ENCODE measurements at places on chromosomes 2 and 18.

DNA sequence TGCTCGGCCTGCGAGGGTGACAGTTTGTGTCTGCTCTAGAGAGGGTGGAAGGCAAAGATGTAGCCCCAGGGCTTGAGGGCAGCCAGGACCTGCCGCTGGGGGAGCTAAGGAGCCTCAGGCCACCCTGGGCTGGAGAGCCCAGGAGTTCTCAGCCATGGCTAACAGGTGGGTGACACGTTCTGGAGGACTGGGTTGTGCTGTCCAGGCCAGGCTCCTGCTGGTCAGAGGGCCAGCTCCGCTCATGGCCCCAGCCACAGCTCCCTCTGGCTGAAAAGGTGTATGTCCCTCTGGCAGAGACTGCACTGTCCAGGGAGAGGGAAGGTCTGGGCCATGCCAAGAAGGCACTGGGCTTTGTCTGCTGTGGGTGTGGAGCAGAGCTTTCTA lies 19.2 kb downstream of the TMEM185B start:
- no peak for DNase-seq

GRCh38 chr18:10041180-10041579 lies 127.4 kb downstream of the VAPA start:
- no peak for DNase-seq

DNA sequence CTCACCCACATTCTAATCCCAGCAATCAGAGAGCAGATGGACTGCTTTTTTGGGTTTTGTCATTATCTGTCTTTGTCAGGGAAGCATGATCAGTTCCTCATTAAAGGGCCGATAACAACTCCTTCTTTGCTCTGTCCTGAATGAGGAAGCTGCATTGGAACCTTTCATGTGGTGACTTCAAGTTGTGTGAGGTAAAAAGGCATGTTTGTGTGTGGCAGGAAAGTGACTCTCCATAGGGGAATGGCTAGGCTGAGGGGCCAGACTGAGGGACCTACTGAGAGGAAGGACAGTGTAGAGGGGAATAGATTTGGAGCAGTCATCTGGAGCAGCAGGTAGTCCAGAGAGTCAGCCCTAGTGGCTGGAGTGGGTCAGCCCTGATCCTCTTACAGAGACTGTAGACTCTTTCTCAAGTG lies 23.6 kb upstream of the LRRTM1 start:
- no peak for DNase-seq

GRCh38 chr18:28183418-28184078 lies 6.6 kb upstream of the CDH2 start:
- DNase-seq: no peak

- no peak for DNase-seq
Observed at GRCh38 chr2:51065276-51065675, 33.3 kb upstream of the NRXN1 start.

DNA sequence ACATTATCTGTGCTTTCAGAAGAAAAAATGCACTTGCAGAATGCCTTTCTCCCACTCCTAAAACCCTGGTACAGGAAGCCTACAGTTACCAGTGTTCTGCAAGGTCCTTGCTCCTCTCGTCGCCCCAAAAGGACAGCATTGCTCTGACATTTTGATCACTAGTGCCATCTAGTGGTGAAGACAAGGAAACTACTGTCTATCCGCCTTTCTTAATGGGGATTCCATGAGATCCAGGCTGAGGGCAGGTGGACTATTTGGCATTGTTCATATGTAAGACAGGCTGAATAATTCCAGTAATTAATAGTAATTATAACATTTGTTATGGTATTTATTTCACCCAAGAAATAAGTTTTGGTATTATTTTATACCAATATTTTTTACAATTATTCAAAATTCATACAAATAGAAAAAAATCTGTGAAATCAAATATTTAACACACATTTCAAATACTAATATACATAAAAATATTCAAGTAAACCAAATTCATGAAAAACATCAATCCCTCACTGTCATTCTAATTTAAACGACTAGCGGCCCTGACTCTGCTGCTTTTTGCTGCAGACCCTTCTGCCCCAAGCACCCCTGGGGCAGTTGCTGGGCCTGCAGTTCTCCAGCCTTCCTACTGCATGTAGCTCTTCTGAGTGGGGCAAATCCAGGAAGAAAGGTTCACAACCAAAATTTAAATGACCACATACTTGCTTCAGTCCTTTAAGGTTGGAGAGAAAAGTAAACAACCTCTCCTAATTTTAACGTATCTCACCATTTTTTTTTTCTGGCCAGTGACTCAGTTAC lies 19.0 kb downstream of the TPGS2 start:
- peak; percentile 75 for DNase-seq

- DNase-seq: no peak
Observed at GRCh38 chr2:151718796-151719195, 15.5 kb downstream of the NEB start.

GRCh38 chr2:64685430-64685829 lies 31.7 kb upstream of the SERTAD2 start:
- no peak for DNase-seq

GRCh38 chr2:234686088-234686890 lies 189.4 kb upstream of the ARL4C start:
- no peak for DNase-seq

DNA sequence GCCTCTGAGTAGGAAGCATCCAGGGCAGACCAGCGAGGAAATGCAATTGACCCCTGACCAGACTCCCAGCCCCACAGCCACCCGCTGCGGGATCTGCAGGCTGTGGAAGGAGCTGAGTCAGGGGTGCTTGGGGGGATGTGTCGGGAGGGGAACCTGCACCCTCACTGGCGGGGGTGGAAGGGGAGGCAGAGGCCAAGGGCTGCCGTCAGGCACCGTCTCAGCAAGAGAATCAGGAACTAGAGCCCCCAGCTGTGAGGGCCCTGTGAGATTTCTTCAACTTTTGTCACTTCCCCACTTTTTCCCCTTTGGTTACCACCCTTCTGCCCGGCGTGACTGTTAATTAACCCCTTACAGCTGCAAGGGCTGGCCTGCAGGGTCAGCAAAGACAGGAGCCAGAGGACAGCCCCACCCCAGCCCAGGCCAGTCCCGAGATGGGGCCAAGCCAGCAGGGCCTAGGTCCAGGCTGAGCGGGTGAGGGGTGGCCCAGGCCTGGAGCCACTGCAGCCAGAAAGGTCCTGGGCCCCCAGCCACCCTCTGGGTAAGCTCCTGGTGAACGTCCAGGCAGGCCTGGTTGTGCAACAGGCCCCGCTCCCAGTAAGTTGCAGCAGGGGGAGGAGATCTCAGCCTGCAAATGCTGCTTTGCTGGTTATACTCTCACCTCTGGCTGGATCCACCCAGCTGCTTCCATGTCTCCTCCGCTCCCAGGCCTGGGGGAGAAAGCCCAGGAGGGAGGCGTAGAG lies 147.0 kb upstream of the ID2 start:
- no peak for DNase-seq

DNA sequence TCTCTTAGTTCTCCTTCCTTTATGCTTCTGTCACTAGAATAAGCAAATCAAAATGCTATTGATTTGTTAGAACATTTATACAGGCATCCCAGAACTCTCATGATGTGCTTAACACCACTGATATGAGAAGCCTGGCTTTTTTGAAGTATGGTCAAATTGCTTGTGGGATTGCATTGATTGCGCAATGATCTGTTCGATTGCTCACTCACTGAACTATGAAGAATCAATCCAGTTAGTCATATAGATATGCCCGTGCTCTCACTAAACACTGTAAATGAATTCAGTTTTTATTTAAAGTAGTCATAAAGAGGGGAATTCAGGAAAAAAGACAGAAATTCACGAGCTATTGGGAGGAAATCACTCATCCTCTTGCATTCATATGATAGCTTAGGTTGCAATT lies 1237.8 kb downstream of the SUCLG1 start:
- no peak for DNase-seq

DNA sequence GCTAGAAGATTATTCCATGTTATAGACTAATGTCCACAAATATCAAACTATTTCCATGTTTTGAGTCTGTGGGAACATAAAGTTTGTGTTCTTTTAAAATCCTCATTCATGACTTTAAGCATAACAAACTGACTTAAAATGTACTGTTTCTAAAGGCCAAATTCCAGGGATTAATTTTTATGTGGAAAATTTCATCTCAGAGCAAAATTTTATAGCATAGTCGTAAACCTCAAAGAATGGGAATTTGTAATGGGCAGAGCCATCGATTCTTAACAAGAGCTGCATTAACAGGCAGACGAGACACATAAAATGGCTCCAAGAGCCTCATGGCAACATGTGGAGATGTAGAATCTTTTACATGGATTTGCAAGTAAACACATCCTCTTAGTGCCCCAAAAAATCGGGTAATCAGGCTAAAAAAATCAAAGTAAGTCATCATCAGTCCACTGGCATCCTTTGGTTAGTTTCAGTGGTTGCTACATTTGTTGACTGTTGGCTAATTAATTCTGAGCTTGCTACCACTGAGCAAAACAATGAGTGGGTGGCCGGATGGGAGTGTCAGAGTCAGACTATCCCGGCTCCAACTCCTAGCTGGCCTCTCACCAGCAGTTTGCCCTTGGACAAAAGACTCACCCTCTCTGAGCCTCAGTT lies 119.6 kb downstream of the FAM210A start:
- DNase-seq: no peak

- DNase-seq: no peak
Observed at GRCh38 chr18:32286749-32287148, 96.9 kb downstream of the MEP1B start.

DNA sequence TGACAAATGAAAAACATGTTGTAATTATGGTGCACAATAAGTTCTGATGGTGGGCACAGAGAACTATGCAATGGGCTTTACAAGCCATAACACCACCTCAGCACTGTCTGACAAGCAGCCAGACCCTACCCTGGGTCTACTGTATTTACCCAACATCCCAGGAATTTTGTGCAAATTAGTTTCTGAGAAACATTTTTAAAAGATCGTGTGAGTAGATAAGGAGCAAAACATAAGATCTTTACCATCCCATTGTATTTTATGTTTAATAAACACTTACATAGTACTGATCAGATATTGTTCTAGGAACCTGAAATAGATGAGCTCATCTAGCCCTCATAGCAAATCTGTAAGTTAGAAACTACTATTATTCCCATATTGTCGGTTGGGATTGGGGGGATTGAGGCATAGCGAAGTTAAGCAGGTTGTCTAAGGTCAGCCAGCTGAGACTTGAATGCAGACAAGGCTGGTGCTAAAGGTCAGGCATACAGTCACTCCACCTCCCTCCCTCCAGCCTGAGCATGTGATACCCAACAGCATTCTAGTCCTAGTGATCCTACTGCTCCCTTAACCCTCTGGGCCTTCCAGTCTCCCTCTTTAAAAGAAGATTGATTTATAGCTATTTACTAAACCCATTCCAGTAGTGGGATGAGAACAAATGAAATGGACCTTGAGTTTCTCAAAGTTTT lies 67.4 kb upstream of the STAM2 start:
- no peak for DNase-seq

GRCh38 chr2:9574331-9574730 lies 18.7 kb upstream of the ADAM17 start:
- DNase-seq: no peak

- DNase-seq: no peak
Observed at GRCh38 chr2:63853527-63854310, 12.0 kb downstream of the UGP2 start.

DNA sequence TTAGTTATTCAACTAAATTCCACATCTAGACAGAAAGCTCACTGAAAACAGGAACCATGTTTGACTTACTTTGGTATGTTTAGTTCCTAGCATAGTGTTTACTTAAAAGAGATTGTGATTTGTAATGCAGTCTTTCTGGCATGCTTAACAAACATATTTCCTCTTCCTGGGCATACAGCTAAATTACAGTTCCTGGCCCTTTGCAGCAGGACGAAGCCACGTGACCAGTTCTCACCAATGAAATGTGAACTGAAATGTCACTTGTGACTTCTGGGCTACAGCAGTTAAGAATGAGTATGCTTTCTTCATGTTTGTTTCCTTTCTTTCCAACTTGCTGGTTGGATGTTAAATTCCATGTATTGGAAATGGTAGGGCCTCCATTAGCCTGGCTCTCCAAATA lies 330.5 kb downstream of the FIGN start:
- no peak for DNase-seq

DNA sequence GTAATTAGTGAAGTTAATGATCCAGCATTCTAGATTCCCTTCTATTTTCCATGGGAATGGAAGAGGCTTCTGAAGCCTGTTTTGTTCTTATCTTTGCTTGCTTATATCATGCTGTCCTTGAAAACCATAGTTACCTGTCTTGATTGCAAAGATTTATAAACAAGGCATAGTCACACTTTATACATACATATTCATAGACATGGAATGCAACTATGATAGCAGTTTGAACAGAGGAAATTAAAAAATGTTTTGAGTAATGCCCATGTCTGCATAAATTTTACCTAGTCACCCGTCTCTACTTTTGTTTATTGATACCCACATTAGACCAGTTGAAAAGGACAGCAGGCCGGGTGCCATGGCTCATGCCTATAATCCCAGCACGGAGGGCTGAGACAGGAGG lies 289.0 kb downstream of the PTPRM start:
- DNase-seq: no peak

DNA sequence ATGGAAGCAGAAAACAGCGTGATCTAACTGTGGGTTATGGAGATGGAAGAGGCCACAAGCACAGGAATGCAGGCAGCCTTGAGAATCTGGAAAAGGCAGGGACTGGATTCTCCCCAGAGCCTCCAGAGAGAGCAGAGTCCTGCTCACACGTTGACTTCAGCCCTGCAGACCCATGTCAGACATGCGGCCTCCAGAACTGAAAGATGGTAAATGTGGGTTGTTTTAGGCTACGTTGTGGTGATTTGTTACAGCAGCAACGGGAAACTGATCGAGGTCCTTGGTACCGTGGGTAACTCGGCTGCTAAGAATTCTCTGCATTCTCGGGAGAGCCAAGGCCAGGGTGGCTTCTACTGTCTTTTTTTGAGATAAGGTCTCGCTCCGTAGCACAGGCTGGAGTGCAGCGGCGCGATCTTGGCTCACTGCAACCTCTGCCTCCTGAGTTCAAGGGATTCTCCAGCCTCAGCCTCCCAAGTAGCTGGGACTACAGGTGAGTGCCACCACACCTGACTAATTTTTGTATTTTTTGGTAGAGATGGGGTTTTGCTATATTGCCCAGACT lies 97.1 kb downstream of the ACKR3 start:
- DNase-seq: no peak

- no peak for DNase-seq
Observed at GRCh38 chr2:65579506-65580235, 147.3 kb upstream of the SPRED2 start.

DNA sequence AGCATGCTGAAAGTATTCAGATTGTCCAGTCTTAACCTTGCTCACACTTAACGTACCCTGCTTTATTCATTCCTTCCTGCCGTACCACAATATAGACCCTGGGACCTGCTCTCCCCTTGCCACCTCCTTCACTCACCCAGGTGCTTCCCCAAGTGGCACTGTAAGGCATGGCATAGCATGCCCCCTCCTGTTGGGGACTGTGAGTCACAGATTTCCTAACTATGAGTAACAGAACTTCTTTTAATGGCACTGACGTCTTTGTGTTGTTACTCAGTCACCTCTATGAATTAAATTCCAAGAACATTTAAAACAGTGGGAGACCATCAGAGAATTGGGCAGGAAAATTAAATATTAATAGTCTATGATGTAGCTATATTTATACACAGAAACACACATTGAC lies 117.2 kb downstream of the CTNNA2 start:
- no peak for DNase-seq

GRCh38 chr2:120456867-120457266 lies 110.9 kb downstream of the INHBB start:
- DNase-seq: no peak

GRCh38 chr2:218431878-218432277 lies 13.0 kb downstream of the VIL1 start:
- DNase-seq: no peak

All from NCI-H2227 treated with DMSO at 0.1 percent for 48 hours (cell line).